ENCODE measurements at places on chromosomes 4 and X.

DNA sequence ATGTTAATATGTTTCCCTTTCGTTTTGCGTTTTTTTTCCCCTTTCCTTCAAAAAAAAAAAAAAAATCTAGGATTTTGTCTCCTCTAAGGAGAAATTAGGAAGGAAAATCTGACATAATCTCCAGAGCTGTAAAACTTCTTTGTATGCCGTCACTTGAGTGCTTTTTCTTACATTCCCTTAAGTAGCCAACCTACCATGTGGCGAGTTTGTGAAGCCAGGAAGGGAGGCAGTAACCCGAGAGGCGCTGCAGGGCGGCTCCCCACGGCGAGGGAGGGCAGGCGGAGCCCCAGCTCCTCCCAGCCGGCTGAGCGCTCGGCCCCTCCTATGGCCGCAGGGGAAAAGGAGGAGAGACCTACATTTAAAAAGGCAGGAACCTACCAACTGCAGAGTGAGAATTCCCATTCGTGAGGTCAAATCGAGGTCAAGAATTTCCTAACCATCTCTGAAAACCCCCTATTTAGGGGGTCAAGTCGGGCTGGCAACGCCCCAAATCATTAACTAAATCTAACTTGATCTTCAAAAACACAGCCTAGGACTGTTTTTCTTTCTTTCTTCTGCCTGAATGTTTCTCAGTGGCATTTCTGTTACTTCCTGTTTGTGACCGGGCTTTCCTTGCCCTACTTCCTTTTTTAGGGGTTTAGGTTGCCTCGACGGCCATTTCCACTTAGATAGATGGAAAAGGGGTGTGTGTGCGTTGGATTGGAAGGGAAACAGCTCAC, 345.1 kb upstream of the KLF3 start:
- no peak for DNase-seq

GRCh38 chr4:141833209-141833608, 196.8 kb downstream of the IL15 start:
- no peak for DNase-seq

- DNase-seq, result no peak
Measured at GRCh38 chr4:67933755-67934154, 29.5 kb downstream of the TMPRSS11A start.

- DNase-seq, result no peak
Measured at GRCh38 chrX:136665258-136665900, 17.4 kb downstream of the CD40LG start.

GRCh38 chr4:134243742-134244713, 42.4 kb upstream of the PABPC4L start:
- DNase-seq, result no peak

- no peak for DNase-seq
Measured at GRCh38 chr4:44056721-44057151, 391.9 kb downstream of the KCTD8 start.

DNA sequence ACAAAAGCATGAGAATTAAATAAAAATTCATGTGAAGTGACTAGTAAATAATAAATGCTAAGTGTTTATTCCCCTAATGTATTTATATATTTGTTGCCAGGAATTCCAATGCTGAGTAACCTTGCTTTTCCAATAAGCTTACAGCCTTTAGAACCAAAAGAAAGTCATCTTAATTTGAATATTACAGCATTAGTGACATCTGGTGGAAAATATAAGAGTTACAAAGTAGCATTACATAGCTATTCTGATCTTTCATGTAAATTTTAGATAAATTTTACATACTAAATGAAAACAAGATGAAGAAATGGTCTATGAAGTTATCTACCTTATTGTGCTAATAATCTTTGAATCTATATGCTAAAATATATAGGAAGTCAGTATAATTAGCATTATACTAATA, 10.4 kb downstream of the MAD2L1 start:
- DNase-seq, result no peak

DNA sequence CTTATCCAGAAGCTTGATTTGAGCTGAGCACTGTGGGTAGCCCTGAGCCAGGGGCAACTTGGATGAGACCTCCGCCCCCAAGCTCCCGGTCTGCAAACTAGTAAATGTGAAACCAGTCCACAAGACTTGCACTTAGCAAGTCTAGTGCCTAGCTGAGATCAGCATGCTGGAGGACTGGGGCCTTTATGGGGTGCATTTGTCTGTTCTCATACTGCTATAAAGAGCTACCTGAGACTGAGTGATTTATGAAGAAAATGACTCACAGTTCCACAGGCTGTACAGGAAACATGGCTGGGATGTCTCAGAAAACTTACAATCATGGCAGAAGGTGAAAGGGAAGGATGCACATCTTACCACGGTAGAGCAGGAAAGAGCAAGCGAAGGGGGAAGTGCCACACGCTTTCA, 42.1 kb upstream of the HOPX start:
- DNase-seq, result no peak

- no peak for DNase-seq
Measured at GRCh38 chrX:2342874-2343273, 157.9 kb downstream of the DHRSX start.

GRCh38 chr4:138251938-138252337, 9.8 kb upstream of the SLC7A11 start:
- DNase-seq, result no peak

DNA sequence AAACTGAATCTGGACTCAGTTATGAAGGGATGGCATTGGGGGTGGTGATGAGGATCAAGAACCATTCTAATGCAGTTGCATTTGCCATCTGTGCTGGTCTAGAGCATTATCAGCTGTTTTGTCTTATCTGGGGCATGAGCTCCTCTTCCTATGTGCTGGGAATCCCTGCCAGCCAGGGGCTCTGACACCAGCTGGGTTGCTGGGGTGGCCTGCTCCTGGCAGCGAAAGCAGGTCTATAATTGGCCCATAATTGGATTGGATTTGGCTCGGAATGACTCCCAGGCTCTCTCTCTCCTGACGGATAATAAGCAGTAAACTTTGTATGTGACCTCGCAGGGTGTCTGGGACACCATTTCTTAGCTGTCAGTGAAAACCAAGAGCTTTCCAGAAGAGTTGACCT, 34.1 kb downstream of the SMPX start:
- DNase-seq, result no peak

GRCh38 chr4:155681886-155682285, 15.2 kb downstream of the GUCY1A1 start:
- no peak for DNase-seq

- no peak for DNase-seq
Measured at GRCh38 chrX:16702700-16703599, 9.5 kb downstream of the CTPS2 start.

DNA sequence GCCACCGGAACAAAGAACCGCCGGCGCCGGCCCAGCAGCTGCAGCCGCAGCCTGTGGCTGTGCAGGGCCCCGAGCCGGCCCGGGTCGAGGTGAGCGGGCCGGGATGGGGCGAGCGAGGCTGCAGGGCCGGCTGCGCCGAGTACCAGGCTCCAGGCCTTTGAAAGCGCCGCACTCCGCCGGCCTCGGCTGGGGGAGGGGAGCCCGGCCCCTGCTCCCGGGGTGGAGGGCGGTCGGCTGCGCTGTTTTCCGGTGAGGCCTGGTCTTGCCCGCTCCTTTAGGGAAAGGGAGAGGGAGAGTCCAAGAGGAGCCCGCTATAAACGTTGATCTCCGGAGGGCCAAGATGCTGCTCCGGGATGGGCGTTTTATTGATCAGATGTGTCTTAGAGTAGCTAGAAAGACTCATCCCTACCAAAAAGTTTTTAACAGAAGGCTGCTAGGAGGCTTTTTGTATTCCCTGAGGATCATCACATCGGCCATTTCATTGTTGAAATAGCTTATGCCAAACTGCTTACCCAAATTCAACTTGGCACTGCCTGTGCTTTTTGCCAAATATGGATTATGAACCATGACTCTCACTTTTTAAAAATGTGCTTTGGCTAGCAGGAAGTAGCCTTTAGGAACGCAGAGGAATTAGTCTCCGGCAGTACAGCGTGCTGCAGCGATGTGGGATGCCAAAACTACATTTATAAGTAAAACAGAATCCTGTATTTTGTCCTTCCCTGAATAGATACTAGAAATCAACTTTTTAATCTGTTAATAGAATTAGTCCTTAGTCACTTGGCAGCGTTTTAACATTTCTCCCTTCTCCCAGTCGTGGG, 760 bp downstream of the TMEM165 start:
- DNase-seq, result no peak

DNA sequence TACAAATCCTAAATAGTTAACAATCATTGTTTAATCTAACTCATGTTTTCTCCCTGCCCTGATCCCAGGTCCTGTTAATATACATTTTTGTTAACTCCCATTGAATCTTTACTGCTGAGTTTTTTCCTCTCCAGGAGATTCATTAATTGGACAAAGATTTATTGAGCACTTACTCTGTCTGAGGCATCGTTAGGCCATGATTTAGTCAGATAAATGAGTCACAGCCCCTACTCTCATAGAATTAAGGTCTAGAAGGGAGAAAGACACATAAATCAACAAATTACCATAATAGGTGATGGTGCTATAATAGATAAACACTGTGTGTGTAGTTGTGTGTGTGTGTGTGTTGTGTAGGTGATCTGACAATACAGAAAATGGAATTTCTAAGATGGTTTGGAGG, 112.5 kb downstream of the MAPK10 start:
- no peak for DNase-seq

DNA sequence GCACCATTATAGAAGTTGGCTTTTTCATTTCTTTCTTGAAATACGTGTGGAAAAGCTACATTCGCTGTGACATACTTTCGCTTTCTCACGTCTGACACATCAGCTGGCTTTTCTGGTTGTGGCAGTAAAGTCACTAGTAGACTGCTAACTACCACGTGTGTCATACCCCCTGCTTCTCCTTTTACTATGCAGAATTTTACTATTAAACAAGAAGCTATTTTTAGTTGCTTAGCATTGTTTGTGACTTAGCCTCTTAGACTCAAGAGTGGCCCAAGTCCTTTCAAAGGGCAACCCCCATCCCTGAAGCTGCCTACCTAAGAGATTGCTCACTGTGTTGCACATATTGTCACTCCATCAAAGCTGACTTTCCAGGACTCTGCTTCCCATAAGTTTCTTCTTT, 2.1 kb upstream of the IL2 start:
- no peak for DNase-seq

DNA sequence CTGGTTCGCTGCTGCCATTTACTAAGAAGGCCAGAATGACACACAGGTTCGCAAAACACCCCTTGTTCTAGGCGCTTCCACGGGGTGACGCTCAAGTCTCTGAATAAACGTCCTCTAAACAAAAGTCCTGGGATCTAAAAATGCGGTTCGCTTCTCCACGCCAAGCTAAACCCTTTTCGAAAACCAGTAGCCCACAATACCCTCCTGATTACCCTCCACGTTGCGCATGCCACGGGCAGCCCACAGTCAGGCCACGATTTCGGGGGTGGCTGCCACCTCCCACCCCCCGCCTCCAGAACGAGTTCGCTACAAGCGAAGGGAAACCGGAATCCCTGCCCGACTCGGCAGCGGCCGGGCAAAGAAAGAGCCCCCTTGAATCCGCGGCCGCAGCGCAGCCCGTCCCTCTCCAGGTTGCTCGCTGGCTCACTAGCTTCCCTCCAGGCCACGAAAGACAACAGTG, 423 bp downstream of the RPL39 start:
- peak; percentile 10 for DNase-seq

DNA sequence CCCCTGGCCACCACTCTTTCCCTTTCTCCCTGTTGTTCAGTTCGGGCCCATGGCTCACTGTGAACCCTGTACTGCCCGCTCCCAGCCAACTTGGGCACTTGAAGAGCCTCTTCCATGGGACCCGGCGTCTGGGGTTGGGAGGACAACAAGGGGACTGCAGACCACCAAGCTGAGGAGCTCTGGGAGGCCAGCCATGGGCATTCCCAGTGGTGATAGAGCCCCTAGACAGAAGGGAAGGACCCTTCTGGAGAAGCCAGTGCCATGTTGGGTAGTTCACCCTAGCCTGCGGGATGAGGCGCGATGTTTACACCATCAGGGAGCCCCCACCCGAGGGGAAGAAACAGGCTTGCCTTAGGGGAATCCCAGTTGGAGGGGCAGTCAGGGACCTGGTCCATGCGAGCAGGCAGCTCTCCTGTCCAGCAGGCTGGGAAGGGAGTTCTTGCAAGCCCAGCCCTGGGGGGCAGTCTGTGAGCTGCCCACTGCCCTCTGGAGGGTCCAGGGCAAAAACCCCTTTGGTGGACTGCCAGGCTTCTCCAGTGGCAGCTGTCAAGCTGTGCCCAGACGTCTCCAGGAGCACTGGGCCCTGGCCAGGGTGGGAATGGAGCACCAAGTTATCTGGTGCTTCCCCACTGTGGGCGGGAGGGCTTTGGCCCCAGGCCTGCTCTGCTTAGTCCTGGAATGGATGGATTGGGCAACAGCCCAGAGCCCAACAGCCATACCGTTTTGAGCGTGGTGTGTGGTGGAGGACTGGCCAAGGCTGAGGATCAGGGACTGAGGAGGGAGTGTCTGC, 23.7 kb upstream of the UBA1 start:
- no peak for DNase-seq

DNA sequence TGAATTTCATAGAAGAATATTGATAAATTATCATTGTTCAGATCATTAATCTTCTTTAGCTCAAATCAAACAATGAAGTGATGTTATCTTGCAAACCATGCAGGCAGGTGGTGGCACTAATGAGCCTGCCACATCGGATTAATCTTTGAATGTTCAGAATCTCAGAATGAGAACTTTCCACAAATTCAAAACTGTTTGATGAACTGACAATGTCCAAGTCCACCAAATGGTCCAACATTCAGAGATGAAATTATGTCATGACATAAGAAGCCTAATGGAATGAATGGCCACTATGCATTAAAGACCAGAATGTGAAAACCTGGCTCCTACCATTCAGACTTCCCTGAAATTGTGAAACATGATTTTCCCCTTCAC, 67.5 kb downstream of the SORBS2 start:
- no peak for DNase-seq

DNA sequence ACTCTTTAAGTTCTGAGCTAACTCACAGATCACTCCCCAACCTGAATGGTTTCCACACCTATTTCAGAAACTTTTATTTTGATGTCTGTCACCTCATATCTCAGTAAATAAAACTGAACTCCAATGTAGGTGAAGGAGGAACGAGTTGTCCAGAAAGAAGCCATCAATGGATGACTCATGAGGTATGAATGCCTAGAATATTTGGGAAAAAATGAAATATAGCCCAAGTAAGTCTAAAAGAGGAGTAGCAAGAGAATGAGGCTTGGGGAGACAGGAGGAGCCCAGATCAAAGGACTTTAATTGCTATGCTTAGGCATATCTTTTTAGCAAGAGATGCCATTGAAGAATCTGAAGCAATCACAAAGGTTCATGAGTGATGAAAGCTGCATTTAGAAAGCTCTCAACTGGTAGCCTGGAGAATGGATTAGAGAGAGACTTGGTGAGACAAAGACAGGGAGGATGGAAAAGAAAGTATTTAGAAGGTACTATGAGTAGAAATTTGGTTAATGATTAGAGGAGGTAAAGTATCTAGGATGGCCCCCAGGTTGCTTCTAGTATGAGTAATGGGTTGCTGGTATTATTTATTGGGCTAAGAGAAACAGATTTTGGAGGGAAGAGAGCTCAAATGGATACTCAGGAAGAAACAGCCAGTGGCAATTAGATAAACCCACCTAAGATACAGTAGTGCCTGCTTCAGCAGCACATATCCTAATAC, 39.4 kb downstream of the NOCT start:
- DNase-seq, result no peak

DNA sequence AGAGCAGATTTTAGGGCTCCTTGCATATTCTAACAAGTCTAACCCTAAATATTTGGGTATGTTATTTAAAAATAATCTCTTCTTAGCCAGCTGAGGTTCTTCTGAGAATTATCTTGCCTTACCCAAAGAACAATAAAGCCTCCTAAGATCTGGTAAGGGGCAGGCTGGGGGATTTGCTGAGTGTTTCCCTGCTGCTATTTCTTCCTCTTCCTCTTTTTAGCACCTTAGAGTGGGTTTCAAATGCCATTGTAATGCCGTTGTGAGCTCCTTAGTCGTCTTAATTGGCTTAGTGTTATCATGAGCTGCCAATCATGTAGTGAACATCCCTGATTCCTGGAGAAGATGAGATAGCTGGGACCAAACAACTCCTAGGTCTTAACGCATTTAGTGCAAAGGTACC, 15.4 kb downstream of the STOX2 start:
- DNase-seq, result no peak

Data from activated CD4-positive, CD25-positive, alpha-beta regulatory T cell treated with anti-CD3 and anti-CD28 coated beads, Interleukin-2, amount 50 U/mL, for 16 hours (primary cell).